ENCODE measurements at places on chromosomes 2 and 18. TPM values are rescaled to one million over a fixed set of nuclear protein-coding genes. Genes with fewer than 3 reads are reported as not detected.

Gene TMEM247
- not detected for total RNA-seq

Gene IL1F10
- not detected for total RNA-seq

Gene ACSL3
- total RNA-seq, result 76.2 TPM

Gene CD8B
- total RNA-seq, result not detected

Gene SLC8A1
- total RNA-seq, result 9.0 TPM

Gene ODC1
- total RNA-seq, result 441 TPM

Gene FAM161A
- 2.7 TPM for total RNA-seq
